ENCODE measurements at places on chromosomes 6 and 20.

- no peak for DNase-seq
These were observed 108.7 kb upstream of the GMDS start for GRCh38 chr6:2354138-2354491.

DNA sequence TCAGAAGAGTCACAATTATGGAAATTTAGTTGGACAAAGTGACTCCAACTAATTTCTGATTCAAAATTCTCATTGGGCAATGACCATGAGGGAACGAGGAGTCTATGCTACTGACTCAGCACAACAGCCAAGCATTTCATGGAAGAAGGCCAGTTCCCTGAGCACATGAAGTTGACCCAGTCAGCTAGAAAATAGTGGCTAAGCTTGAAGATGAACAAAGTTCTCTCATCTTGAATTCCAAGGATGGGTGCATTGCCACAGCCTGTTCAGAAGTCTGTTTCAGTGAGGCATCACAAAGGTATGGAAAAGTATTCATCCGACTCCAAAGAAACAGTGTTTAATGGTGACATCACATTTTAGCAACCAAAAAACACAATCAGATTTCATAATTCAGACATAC lies 676.9 kb downstream of the HACE1 start:
- no peak for DNase-seq

DNA sequence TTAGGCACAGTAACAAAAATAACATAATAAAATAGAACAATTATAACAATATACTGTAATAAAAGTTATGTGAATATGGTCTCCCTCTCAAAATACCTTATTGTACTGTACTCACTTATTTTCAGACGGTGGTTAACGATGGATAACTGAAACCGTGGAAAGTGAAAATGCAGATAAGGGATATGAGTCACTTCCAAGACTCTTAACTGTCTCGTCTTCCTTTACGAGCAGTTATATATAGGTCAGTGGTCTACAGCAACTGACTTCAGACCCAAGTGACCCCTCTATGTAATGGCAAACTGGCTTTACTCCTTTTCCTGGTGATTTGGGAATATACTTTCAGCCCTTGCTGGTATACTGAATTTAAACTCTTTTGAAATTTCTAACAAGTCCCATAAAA lies 261.4 kb downstream of the SLC35F1 start:
- DNase-seq: no peak

DNA sequence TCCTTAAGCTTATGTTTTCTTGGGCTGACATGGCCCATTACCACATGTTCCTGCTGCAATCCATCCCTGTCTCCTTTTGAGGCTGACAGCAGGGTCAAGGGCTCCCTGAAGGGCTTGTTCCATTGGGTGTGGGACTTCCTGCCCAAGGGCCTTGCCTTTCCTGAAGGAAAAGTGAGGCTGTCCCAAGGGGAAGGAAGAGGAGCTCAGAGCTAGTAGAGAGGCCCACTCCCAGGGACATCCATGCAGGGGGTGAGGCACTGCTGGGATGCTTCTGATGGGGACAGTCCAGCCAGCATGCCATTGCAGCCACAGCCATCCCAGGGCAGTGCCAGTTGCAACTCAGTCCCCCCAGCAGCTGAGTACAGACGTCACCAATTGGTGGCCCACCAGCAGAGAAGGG lies 138.4 kb upstream of the FOXA2 start:
- DNase-seq: no peak

DNA sequence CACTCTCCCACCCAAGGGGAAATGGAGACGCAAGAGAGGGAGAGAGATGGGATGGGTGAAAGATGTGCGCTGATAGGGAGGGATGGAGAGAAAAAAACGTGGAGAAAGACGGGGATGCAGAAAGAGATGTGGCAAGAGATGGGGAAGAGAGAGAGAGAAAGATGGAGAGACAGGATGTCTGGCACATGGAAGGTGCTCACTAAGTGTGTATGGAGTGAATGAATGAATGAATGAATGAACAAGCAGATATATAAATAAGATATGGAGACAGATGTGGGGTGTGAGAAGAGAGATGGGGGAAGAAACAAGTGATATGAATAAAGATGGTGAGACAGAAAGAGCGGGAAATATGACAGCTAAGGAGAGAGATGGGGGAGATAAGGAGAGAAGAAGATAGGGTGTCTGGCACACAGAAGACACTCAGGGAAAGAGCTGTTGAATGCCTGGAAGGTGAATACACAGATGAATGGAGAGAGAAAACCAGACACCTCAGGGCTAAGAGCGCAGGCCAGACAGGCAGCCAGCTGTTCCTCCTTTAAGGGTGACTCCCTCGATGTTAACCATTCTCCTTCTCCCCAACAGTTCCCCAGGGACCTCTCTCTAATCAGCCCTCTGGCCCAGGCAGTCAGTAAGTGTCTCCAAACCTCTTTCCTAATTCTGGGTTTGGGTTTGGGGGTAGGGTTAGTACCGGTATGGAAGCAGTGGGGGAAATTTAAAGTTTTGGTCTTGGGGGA lies 754 bp downstream of the TNF start:
- no peak for DNase-seq

GRCh38 chr6:40845553-40845952 lies 193.5 kb downstream of the UNC5CL start:
- DNase-seq: no peak

Data from cortex of kidney (tissue), 1 donor.